ENCODE measurements at places on chromosomes 5 and 9.

DNA sequence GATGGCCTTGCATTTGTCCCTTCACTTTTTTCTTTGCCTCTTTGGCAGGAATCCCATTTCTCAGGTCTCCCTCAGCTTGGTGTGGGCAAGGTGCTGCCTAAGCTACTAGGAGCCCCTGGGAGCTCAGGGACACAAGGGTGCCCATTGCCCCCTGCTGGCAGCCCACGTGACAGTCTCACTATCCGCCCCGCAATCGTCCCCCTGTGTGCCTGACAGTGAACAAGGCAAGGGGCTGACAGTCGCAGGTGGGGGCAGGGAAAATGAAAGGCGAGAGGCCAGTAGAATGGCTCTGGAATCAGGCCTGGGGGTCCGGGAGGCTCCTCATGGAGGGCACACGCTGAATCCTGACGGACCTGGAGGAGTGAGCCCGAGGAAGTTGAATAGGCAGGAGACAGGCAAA, 2.0 kb upstream of the PCDH12 start:
- H3K36me3 ChIP-seq, result no peaks in the 10 kb centered on the region
- H3K4me1 ChIP-seq, result peaks cover 36% of the 10 kb centered on the region

DNA sequence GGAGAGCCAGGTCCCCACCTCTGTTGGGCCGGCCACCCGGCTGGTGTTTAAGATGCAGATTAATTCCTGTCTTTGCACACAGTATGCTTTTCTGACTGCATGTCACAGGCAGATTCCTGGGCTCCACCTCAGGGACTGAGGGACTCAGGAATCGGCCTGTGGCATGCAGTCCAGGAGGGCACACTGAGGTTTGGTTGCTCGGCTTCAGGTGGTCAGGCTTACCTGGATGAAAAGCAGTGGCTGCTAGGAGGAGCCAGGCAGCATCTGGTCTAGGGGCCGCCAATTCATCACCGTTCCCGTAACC, 1.1 kb downstream of the WDR5 start:
- H3K4me1 ChIP-seq, result peaks cover 30% of the 10 kb centered on the region
- no peaks in the 10 kb centered on the region for H3K27me3 ChIP-seq
- H3K4me3 ChIP-seq, result peak overlapping the region; percentile 92
- peaks cover 32% of the 10 kb centered on the region for H3K36me3 ChIP-seq
- peak overlapping the region; percentile 84 for H3K27ac ChIP-seq
- DNase-seq, result no peak

- no peak overlapping the region for H3K27ac ChIP-seq
- no peak overlapping the region for H3K4me3 ChIP-seq
- no peaks in the 10 kb centered on the region for H3K4me1 ChIP-seq
- DNase-seq, result no peak
- H3K27me3 ChIP-seq, result no peaks in the 10 kb centered on the region
These were observed 11.4 kb downstream of the BHMT start for GRCh38 chr5:79122973-79123372.

DNA sequence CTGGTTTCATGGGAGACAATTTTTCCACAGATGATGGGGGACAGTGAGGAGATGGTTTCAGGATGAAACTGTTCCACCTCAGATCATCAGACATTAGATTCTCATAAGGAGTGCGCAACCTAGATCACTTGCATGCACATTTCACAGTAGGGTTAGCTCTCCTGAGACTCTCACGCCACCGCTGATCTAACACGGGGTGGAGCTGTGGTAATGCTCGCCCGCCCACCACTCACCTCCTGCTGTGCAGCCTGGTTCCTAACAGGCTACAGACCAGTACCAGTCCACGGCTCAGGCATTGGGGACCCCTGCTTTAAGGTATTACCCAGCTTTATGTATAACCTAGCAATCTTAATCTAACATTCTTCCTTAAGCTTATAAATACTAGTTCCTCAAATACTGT, 35.6 kb downstream of the TTC39B start:
- no peak overlapping the region for H3K27ac ChIP-seq
- H3K4me1 ChIP-seq, result peaks cover 35% of the 10 kb centered on the region
- H3K4me3 ChIP-seq, result no peak overlapping the region
- H3K36me3 ChIP-seq, result peaks cover 2% of the 10 kb centered on the region
- no peaks in the 10 kb centered on the region for H3K27me3 ChIP-seq
